HS-27A (cell line): ENCODE measurements at places on chromosomes 5 and 9.

- DNase-seq: no peak
Measured at GRCh38 chr5:74641735-74642542, 1.4 kb upstream of the ENC1 start.

- no peak for DNase-seq
Measured at GRCh38 chr9:22214021-22214420, 204.9 kb upstream of the CDKN2B start.

GRCh38 chr5:60521376-60522291, 178.3 kb downstream of the DEPDC1B start:
- no peak for DNase-seq

DNA sequence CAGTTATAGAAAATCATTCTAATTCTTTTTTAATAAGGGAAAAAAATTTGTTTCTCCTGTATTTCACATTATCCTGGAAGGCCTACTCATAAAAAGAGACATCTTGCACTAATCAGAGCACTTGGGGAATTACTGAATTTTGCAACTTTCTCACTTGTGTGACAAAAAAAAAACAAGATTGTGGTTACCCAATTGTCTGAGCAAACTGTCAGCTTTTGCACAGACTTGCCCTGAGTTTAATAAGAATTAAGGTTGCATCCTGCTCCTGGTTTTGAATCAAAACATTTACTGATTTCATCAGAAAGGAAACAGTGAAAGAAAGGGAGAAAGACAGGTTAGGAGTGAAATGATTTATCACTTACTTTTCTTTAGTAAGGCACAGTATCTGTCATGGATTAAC, 10.6 kb upstream of the SH3RF2 start:
- no peak for DNase-seq

DNA sequence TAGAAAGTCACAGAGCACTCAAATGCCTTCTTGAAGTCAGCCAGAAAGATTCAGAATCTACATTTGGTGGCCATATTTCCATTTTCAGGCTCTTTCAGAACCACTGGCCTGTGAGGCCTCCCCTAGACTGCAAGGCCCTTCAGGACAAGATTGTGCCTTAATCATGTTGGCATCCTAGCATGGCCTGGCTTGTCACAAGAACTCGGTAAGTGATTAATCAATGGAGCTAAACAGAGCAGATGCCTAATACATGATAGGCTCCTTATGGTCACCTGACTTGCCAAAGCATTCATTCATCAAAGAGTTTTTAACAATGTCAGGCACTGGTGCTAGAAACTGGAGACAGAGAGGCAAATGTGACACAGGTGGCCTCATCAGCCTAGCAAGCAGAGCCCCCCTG, 70.3 kb downstream of the PGM5 start:
- DNase-seq: no peak

DNA sequence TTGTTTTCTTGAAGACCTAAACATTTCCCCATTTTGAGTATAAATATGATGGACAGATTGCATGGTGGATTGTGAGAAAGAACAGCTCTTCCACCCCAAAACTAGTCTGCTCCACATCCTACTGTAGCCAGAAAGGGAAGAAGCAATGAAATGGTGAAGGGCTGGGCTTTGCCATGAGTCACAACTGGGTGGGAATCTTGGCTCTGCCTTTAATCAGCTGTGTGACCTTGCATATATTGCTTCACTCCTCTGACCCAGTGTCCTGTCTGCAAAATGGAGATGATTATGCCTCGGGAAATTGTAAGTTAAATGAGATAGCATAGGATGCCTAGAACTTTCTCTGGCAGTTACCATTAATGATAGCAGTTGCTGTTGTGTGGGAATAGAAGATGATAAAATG, 101.9 kb downstream of the PDE8B start:
- no peak for DNase-seq

- no peak for DNase-seq
Measured at GRCh38 chr5:176773408-176774035, 36.8 kb upstream of the UNC5A start.

- DNase-seq: no peak
Measured at GRCh38 chr5:59600998-59601397, 292.5 kb downstream of the PDE4D start.

GRCh38 chr5:67971971-67972821, 243.4 kb upstream of the PIK3R1 start:
- DNase-seq: no peak

GRCh38 chr9:136695435-136695895, 8.2 kb upstream of the AGPAT2 start:
- no peak for DNase-seq

- no peak for DNase-seq
Measured at GRCh38 chr5:133935667-133935940, 32.8 kb downstream of the C5orf15 start.

GRCh38 chr5:88861231-88861630, 21.8 kb downstream of the MEF2C start:
- no peak for DNase-seq

- no peak for DNase-seq
Measured at GRCh38 chr9:33468797-33469621, 4.7 kb downstream of the NOL6 start.

- no peak for DNase-seq
Measured at GRCh38 chr5:10632110-10632761, 68.4 kb downstream of the ANKRD33B start.

DNA sequence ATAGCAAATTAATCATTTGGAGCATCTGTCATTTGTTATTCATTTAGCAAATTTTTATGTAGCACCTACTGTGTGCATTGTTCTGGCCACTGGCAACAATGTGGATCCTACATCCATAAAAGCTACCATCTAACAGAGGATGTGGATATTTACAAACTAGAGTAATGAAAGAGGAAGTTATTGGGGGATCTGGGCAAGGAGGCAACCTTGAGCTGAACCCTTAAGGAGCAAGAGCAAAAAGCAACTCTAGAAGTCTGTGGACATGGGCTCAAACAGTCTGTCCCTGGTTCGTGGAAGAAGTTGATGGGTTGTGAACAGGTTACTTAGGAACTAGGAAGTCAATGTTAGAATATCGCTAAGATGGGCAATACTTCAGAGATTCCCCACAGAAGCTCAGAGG, 259.9 kb downstream of the SYK start:
- DNase-seq: no peak

DNA sequence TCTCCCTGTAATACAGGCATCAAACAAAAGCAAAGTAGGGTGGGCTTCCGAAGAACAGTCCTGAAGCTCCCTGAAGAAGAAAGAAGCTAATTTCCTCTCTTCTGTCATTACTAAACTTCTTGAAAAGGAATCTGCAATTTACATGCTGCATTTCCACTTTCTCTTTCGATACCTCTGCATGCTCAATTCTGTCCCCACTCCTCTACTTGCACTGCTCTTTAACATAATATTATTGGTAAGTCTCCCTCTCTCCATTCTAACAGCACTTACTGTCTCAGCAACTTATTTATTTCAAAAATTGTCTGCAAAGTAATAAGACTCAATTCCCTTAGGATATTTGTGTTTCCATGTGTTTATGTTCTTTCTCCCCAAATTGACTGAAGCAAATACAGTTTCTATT, 3.9 kb upstream of the PLPP1 start:
- DNase-seq: no peak

- DNase-seq: no peak
Measured at GRCh38 chr5:53557386-53557785, 3.1 kb upstream of the NDUFS4 start.

DNA sequence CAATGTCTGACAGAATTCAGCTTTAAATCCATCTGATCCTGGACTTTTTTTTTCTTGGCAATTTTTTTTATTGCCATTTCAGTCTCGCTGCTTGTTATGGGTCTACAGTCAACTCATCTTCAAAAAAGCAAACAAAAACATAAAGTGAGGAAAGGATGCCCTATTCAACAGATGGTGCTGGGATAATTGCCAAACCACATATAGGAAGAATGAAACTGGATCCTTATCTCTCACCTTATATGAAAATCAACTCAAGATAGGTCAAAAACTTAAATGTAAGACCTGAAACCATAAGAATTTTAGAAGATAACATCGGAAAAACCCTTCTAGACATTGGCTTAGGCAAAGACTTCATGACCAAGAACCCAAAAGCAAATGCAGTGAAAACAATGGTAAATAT, 389.1 kb upstream of the ST8SIA4 start:
- no peak for DNase-seq

- DNase-seq: no peak
Measured at GRCh38 chr9:89891221-89891590, 286.4 kb downstream of the GADD45G start.

DNA sequence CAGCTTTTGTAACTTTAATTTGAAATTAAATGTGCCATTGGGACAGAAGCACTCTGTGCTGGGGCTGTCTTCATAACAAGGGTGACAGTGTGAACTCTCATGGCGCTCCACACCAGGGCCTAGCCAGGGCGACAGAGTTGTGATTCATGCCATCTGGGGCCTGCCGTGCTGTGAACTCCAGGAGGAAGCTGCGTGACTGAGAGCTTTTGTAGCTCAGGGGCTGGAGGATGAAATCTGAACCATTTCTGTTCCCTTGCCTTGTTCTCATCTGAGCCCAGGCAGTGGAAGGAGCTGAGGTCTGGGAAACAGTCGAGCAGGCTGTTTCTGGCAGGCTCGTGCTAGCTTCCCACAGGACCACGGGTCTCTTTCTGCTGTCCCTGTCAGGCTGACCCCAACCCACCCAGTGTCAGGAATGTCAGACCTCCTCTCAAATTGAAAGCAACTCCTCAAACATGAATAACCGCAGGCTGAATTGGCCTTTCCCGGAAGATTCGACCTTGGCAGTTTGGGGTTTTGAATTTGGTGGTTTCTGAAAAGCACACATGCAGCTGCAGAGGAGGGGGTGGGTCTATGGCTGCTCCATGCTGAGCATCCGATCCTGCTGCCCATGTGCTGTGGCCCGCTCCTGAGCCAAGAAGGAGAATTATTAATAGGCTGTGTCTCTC, 69.2 kb upstream of the RPS23 start:
- DNase-seq: no peak
